Activated naive CD8-positive, alpha-beta T cell treated with anti-CD3 and anti-CD28 coated beads, Interleukin-2, amount 10 ng/mL, durations not matched to agents 7 days and 5 days (primary cell): ENCODE measurements at places on chromosomes 4 and X. TPM values are rescaled to one million over a fixed set of nuclear protein-coding genes. Genes with fewer than 3 reads are reported as not detected.

RGN gene
- total RNA-seq: not detected

GABRA4 gene
- not detected for total RNA-seq

SSX2B gene
- total RNA-seq: not detected

C4orf36 gene
- not detected for total RNA-seq

TXK gene
- 66.8 TPM for total RNA-seq

RBM47 gene
- total RNA-seq: 2.7 TPM

CPE gene
- not detected for total RNA-seq

HS6ST2 gene
- total RNA-seq: not detected

ASB5 gene
- not detected for total RNA-seq

PFKFB1 gene
- 0.65 TPM for total RNA-seq

GRCh38 chrX:1386338-1387127, 5.4 kb downstream of the SLC25A6 start:
- peaks cover 12% of the 10 kb centered on the region for H3K4me1 ChIP-seq
- no peak overlapping the region for H3K27ac ChIP-seq
- peaks cover 31% of the 10 kb centered on the region for H3K36me3 ChIP-seq
- no peak for DNase-seq
- H3K27me3 ChIP-seq: no peaks in the 10 kb centered on the region
- no peak overlapping the region for H3K4me3 ChIP-seq

GRCh38 chr4:101596781-101597552, 193.6 kb upstream of the BANK1 start:
- no peaks in the 10 kb centered on the region for H3K36me3 ChIP-seq
- DNase-seq: no peak
- no peaks in the 10 kb centered on the region for H3K27me3 ChIP-seq
- no peaks in the 10 kb centered on the region for H3K4me1 ChIP-seq

DNA sequence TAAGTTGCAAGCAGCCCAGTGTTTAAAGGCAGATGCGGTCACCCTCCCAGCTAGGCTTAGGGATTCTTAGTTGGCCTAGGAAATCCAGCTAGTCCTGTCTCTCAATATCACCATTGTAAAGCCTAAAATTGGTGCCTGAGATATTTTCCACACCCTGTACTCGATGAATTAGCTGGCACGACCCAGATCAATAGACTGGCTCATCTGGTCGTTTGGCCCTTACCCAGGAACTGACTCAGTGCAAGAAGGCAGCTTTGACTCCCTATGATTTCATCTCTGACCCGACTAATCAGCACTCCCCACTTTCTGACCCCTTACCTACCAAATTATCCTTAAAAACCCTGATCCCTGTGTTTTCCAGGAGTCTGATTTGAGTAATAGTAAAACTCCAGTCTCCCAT, 384.9 kb upstream of the SLC7A11 start:
- peaks cover 1% of the 10 kb centered on the region for H3K27me3 ChIP-seq
- H3K4me3 ChIP-seq: no peak overlapping the region
- no peak overlapping the region for H3K27ac ChIP-seq
- no peak for DNase-seq

DNA sequence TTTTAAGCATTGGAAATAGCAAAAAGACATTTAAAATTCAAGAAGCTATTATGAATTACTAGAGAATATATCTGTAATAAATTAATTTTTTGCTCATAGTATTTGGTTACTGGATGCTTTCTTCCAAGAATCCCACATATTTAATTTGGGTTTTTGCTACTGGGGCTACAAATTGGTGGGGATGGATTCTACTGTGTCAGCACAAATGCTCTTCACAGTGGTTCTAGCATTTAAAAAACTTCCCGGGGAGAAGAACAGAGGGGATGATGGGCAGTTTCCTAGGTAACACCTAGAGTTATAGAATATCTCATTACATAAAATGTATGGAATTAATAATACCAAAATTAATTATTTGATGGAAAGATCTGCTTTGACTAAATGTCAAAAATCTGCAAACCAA, 68.9 kb upstream of the PRPS2 start:
- no peaks in the 10 kb centered on the region for H3K4me1 ChIP-seq
- no peak overlapping the region for H3K4me3 ChIP-seq
- peaks cover 2% of the 10 kb centered on the region for H3K27me3 ChIP-seq

GRCh38 chr4:54277691-54278090, 48.6 kb downstream of the PDGFRA start:
- DNase-seq: no peak
- no peak overlapping the region for H3K4me3 ChIP-seq
- H3K27ac ChIP-seq: no peak overlapping the region
- peaks cover 3% of the 10 kb centered on the region for H3K4me1 ChIP-seq
- H3K27me3 ChIP-seq: peaks cover 15% of the 10 kb centered on the region
- H3K36me3 ChIP-seq: no peaks in the 10 kb centered on the region

DNA sequence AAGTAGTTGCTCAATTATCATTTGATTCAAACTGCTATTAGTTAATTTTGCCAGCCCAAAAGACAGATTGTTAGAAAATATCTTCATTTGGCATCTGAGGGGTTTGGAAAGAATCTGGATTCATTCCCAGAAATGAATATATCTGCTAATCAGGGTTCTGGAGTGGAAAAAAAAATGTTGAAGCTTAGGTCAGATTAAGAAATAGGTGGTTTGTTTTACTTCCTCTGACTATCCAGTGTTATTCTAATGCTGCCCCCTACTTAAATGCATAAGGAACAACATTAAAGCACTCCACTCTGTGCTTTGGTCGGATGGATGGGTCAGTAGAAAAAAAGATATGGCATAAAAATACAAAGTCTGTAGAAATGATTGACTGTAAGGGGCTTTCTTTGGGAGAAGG, 89.0 kb downstream of the LUZP4 start:
- H3K4me1 ChIP-seq: no peaks in the 10 kb centered on the region
- no peaks in the 10 kb centered on the region for H3K36me3 ChIP-seq
- no peak for DNase-seq
- H3K27me3 ChIP-seq: no peaks in the 10 kb centered on the region
- no peak overlapping the region for H3K4me3 ChIP-seq

- peaks cover 14% of the 10 kb centered on the region for H3K27me3 ChIP-seq
- no peaks in the 10 kb centered on the region for H3K36me3 ChIP-seq
- H3K4me1 ChIP-seq: no peaks in the 10 kb centered on the region
- no peak for DNase-seq
Measured at GRCh38 chr4:100061835-100062234, 111.8 kb upstream of the H2AZ1 start.

DNA sequence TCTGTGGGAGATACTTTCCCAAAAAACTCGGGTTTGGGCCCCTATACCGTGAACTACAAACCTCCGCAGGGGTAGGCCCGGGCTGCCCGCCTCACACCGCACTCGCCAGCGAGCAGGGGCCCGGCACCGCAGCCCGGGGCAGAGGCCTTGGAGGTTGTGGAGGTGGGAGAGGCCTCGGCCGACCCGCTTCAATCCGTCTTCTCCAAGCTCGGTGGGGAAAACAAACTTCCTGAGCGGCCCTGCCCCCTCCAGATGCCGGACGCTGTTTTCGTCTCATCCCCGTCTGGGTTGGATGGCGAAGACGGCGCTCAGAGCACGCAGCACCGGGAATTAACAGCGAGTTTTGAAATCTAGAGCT, 442 bp upstream of the MCUB start:
- DNase-seq: peak; percentile 80
- H3K27ac ChIP-seq: peak overlapping the region; percentile 99
- H3K36me3 ChIP-seq: peaks cover 17% of the 10 kb centered on the region
- peak overlapping the region; percentile 98 for H3K4me3 ChIP-seq

GRCh38 chrX:120452131-120452530, 17.0 kb downstream of the LAMP2 start:
- no peak for DNase-seq
- H3K4me3 ChIP-seq: no peak overlapping the region
- no peak overlapping the region for H3K27ac ChIP-seq

GRCh38 chr4:46450556-46450955, 60.6 kb upstream of the GABRA2 start:
- DNase-seq: no peak
- H3K27ac ChIP-seq: no peak overlapping the region
- H3K4me3 ChIP-seq: no peak overlapping the region
- peaks cover 1% of the 10 kb centered on the region for H3K27me3 ChIP-seq
- no peaks in the 10 kb centered on the region for H3K36me3 ChIP-seq
- H3K4me1 ChIP-seq: no peaks in the 10 kb centered on the region

DNA sequence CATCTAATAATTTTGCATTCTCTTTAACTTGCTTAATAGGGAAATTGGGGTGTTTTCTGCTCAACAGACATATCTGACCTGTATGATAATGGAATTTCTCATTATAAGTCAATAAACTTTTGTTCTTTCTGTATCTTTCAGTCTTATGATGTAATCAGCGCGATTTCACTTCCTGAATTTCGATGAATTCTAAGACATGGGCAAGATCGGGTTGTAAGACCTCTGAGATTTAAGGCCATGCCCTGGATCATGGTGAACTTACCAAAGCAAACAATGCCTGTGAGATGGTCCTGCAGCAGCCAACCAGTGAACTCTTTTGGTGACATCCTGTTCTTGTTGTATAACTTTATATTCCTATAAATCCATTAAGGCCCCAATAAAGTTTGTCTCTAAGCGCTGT, 88.1 kb downstream of the NBDY start:
- H3K36me3 ChIP-seq: peaks cover 11% of the 10 kb centered on the region
- H3K27me3 ChIP-seq: no peaks in the 10 kb centered on the region
- H3K27ac ChIP-seq: no peak overlapping the region
- peaks cover 22% of the 10 kb centered on the region for H3K4me1 ChIP-seq

GRCh38 chrX:146456058-146456457, 353.5 kb upstream of the CXorf51B start:
- no peaks in the 10 kb centered on the region for H3K36me3 ChIP-seq
- no peaks in the 10 kb centered on the region for H3K4me1 ChIP-seq

GRCh38 chrX:10325611-10326010, 168.8 kb downstream of the CLCN4 start:
- H3K4me3 ChIP-seq: no peak overlapping the region
- H3K27me3 ChIP-seq: no peaks in the 10 kb centered on the region
- H3K27ac ChIP-seq: no peak overlapping the region
- no peaks in the 10 kb centered on the region for H3K36me3 ChIP-seq

- no peak for DNase-seq
- no peak overlapping the region for H3K27ac ChIP-seq
- no peaks in the 10 kb centered on the region for H3K4me1 ChIP-seq
- peaks cover 18% of the 10 kb centered on the region for H3K36me3 ChIP-seq
- no peaks in the 10 kb centered on the region for H3K27me3 ChIP-seq
Measured at GRCh38 chr4:38082424-38083385, 122.5 kb downstream of the PTTG2 start.

GRCh38 chrX:123077631-123078030, 106.4 kb upstream of the GRIA3 start:
- no peaks in the 10 kb centered on the region for H3K36me3 ChIP-seq
- DNase-seq: no peak
- no peaks in the 10 kb centered on the region for H3K27me3 ChIP-seq
- H3K27ac ChIP-seq: no peak overlapping the region
- no peak overlapping the region for H3K4me3 ChIP-seq

DNA sequence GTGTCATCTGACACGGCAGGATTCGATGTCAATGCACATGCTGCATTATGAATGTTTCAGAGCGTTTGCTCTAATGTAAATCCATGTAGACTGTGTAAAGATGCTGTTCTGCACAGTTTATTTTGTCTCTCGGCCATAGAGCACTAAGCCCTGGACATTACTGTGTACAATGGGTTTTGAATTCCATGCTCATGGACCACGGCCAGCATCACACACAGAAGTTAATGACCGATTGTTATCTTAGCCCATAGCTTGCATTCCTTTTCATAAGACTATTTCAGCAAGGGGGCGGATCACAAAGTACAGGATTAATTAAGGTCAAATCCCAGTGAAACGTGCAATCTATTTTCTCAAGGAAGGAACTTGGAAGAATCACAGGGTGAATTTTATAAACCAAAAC, 286.1 kb upstream of the TENM3 start:
- H3K27me3 ChIP-seq: no peaks in the 10 kb centered on the region
- no peak overlapping the region for H3K27ac ChIP-seq
- no peak overlapping the region for H3K4me3 ChIP-seq
- no peak for DNase-seq

DNA sequence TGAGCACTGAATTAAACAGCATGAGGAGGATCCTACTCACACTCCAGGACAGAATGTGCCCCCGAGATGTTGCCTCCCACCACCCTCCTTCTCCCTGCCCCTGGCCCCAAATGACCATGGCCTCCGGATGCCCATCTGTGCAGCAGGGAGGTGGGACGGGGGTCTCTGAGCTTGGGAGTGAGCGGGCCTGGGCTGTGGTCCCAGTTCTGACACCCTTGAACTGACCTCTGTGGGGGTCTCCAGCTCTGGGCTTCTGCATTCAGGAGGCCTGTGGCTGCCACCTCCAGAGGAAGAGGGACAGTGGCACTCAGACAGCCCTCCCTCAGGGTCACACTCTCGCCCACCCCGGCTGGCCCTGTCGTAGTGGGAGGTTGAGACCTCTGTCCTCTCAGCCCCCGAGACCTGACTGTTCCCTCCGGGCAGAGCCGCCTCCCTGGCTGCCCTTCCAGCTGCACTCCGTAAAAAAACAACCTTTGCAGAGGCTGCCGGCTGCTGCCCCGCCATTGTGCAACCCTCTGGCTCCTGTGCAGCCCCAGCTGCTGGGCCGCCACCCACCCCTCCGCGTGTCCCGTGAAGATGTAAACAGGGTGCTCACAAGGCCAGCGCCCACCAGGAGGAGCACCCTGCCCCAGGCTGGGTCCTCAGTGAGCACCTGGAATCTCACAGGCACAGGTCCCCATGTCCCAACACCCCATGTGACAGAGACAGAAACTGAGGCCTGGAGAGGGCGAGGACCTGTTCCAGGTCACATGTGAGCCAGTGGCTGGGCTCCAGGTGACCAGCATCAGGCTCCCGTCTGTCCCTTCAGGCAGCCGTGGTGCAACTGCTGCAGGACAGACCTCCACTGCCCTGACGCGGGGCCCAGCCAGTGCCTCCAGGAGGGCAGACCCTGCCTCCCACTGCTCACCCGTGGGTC, 39.6 kb downstream of the HTRA3 start:
- H3K4me3 ChIP-seq: no peak overlapping the region
- H3K36me3 ChIP-seq: no peaks in the 10 kb centered on the region
- H3K27me3 ChIP-seq: peaks cover 7% of the 10 kb centered on the region
- no peaks in the 10 kb centered on the region for H3K4me1 ChIP-seq
- no peak overlapping the region for H3K27ac ChIP-seq

DNA sequence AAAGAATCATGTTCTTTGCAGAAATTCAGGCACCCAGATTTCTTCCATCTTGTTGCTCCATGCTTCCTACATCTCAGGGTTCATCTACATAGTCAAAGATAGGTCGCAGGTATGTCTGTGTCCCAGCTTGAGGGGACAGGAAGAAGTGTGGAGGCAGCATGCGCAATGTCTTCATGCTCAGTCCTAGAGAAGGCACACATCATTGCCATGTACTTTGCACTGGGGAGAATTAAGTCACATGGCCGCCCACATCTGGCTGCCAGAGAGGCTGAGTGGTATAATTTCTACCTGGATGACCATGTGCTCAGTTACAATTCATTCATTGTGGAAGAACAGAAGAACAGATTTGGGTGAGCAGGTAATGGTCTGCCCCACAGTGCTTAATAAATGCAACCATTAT, 54.1 kb downstream of the GAB1 start:
- no peak overlapping the region for H3K4me3 ChIP-seq
- no peaks in the 10 kb centered on the region for H3K4me1 ChIP-seq
